ENCODE measurements at places on chromosomes 4 and X. TPM values are rescaled to one million over a fixed set of nuclear protein-coding genes. Genes with fewer than 3 reads are reported as not detected.

SSX3 gene
- not detected for total RNA-seq

AMBN gene
- not detected for total RNA-seq

SSX5 gene
- total RNA-seq, result not detected

GAGE12H gene
- not detected for total RNA-seq

PCDH7 gene
- total RNA-seq, result 18.7 TPM

GRCh38 chr4:28709891-28710290 is 1849.2 kb downstream of the STIM2 start:
- no peak for DNase-seq

GRCh38 chrX:37956223-37956622 is 50.1 kb upstream of the SYTL5 start:
- no peak for DNase-seq

DNA sequence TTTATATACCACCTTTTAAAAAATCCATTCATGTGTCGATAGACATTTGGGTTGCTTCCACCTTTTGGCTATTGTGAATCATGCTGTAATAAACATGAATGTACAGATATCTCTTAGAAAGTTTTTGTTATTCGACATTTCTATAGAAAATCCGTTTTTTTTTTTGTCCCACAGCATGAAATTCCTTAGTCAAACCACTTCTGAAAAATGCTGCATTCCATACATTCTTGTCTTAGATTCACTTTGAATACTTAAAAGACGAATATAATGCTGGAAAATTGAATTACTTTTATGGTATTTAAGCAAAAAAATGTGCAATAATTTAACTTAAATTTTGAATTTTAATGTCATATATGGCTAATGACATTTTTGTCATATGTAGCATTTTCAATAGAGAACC is 1345.5 kb downstream of the TECRL start:
- DNase-seq, result no peak

DNA sequence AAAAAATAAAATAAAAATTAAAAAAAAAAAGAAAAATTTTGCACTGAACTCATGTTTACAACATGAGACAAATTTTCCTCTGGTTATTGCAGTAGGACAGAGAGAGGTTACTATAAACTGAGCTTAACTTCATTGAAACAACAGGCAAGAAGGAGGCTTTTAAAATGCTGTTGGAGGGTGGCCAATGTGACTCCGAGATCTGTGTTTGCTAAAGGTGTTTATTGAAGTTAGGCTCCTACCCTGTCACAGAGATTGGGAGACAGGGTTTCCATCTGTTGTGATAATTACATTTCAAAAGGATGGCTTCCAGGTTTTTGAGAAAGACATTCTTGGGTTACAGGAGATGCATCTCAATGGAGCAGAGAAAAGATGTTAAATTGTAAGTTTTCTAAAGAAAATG is 370.5 kb upstream of the HS3ST1 start:
- DNase-seq, result no peak

GRCh38 chrX:150763810-150764209 is 70.6 kb downstream of the MTMR1 start:
- no peak for DNase-seq
